T-cell (primary cell): ENCODE measurements at places on chromosomes 12 and 14. TPM values are rescaled to one million over a fixed set of nuclear protein-coding genes. Genes with fewer than 3 reads are reported as not detected.

DNA sequence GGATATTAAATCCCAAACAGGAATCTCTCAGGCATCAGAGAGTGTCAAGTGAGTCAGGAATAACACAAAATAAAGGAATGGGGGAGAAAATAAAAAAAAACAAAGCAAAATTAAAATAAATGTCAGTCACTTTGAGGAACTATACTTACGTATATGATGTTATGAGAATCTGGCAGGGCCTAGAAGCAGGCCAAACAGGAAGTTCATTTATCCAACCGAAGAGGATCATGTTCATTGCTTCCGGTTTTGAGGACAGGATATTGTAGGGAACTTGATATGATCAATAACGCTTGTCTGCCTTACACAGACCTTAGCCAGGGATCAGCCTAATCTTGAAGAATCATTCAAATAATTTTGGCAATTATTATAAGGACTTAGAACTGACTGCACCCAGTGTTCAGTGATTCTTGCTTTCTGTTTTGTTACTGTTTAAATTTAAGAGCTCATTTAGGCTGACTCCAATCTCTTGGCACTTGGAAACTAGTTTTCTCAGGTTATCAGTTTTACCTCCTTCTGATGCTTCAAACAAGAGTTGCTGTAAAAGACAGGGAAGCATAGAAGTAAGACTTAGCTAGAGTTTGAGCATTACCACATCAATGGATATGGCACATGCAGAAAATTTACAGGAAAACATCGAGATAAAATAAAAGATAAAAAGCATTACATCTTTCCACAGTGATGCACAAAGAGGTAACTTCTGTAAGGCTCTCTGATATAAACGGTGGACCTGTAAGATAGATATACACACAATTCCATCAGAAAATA, 53.4 kb downstream of the ZFC3H1 start:
- no peak for DNase-seq

DNA sequence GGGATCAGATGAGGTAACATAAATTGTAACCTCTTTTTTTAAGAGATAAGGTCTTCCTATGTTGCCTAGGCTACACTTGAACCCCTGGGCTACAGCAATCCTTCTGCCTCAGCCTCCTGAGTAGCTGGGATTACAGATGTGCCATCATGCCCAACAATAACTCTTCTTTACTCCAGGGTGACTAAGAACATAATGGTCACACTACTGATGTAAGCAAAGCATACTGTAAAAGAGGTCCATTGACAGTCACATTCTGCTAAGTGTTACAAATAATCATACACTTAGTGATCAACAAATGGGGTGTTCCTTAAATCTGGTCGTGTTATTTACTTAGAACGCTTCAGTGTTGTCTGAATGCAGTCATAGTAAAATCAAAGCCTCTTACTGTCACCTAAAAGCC, 68.9 kb downstream of the EPS8 start:
- no peak for DNase-seq

- no peak for DNase-seq
Measured at GRCh38 chr12:43973993-43974392, 138.1 kb downstream of the TMEM117 start.

GRCh38 chr12:53579545-53579955, 46.6 kb downstream of the ATF7 start:
- no peak for DNase-seq

DNA sequence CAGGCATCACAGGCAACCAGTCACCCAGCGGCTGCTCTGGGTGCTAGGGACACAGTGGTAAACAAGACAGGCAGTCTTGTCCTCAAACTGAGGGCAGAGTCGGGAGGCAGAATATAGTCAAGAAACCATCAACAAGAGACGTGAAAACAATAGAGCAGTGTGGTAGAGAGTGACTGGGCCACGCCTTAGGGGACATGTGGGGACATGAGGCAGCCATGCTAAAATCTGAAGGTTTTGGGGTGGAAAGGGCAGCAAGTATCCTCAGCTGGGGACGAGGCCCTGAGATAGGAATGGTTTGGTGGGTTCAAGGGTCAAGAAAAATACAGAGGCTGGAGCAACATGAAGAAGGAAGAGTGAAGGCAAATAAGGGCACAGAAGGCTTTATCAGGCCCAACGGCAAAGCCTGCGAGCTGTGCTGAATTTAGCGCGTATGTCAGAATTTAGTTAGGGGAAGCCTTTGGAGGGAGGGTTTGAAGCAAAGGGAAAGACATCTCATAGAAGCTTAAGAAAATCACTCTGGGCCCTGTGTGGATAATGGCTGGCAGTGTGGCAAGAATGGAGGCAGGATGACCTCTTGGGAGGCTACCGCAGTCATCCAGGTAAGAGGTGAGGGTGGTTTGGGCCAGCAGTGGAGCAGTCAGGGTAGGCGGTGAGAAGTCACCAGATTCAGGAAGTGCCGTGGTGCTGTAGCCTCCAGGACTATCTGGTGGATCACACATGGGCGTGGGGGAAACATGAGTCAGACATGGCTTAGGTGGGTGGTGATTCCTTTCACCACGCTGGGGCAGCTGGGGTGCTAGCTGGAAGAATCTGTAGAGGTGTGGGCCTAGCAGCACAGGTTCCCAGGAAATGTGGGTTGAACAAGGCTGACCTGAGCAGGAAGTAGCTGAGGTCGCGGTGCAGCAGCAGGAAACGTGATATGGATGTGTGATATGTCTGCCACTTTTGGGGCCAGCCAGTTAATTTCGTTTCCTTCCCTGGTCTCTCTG, 3.0 kb downstream of the EVL start:
- peak; percentile 81 for DNase-seq

DNA sequence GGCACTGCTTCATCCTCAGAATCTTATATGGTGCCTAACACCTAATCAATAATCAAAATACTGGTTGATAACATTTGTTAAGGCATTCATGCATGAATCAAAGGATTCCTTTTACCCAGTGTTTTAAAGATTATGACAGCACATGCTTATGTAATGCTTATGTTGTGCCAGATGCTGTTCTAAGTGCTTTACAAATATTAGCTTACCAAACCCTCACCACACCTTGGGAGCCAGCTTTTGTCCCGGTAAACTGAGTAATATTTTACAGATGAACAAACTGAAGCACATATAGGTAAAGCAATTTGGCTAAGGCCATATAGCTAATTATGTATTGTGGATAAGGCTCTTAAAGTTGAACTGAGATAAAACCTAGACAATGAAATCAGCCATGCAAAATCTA, 209.2 kb downstream of the ALX1 start:
- DNase-seq = no peak

- DNase-seq = no peak
Measured at GRCh38 chr12:22600181-22600580, 24.8 kb upstream of the ETNK1 start.

DNA sequence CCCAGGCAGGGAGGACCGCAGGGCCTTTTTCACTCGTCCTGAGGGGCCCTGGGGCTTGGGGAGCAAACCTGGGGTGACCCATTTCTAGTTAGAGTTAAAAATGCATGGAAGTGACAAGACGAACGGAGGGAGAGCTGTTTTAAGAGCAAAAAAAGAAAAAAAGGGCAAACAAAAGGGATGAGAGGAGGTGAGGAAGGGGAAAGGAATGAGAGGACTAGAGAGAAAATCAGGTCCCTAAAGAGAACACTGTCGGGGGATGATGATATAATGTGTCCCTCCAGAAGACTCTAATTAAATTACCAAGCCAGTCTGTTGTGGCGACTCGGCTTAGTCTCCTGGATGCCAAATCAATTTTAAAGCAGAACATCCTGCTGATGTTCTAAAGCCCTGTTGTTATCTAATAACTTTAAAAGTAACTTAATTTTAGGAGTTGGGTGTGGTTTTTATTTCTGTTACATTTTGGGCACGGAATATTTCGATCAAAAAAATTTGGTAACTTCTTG, 1.1 kb downstream of the ANO6 start:
- no peak for DNase-seq

DNA sequence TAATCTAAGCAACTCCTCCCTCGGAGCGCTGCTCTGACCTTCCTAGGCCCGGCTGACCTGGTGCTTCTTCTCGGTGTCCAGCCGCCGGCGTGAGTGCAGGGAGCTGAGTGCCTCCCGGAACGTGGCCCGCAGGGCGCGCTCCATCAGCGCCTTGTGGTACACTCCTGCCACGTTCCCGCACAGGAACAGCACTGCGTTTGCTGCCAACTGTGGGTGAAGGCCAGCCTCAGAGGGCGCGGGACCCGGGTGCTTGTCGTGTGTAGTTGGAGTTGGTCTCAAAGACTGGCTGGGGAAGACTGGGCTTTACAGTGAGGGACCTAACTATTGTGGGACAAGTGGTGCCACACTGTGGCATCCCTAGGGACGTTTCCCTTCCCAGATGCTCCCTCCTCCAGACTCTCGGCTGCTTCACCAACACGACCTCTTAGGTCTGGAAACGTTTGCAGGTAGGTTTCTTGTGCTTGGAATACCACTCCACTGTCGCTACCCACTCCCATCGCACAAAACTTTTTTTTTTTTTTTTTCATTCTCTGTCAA, 3.1 kb downstream of the ADCY4 start:
- no peak for DNase-seq

GRCh38 chr12:25817166-25817565, 141.3 kb upstream of the RASSF8 start:
- DNase-seq = no peak

- peak; percentile 20 for DNase-seq
Measured at GRCh38 chr14:51419685-51420084, 179.6 kb downstream of the TMX1 start.

- DNase-seq = no peak
Measured at GRCh38 chr12:126569706-126570105, 1504.5 kb downstream of the AACS start.

DNA sequence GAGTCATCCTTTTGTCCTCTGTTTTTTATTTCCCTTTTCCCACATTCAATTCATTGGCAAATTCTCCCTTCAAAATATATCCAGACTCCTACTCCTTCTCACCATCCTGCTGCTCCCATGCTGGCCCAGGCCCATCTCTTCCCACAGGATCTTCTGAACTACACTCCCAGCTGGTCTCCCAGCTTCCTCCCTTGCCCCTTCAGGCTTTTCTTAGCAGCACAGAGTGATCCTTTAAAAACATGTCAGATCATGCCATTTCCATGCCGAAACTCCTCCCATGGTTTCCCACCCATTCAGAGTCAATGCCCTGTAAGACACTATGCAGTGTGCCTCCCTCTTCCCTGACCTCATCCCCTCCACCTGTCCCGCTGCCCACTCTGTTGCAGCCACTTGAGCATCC, 2.4 kb upstream of the KRT84 start:
- no peak for DNase-seq

GRCh38 chr12:120849765-120850164, 54.4 kb downstream of the SPPL3 start:
- DNase-seq = no peak

GRCh38 chr14:91294153-91294552, 49.6 kb upstream of the GPR68 start:
- no peak for DNase-seq

- no peak for DNase-seq
Measured at GRCh38 chr12:64270411-64270810, 48.3 kb upstream of the KICS2 start.

- DNase-seq = no peak
Measured at GRCh38 chr12:49885118-49885517, 18.6 kb downstream of the FAIM2 start.

GRCh38 chr12:700016-700415, 36.8 kb upstream of the NINJ2 start:
- no peak for DNase-seq

GRCh38 chr12:69648476-69648875, 37.8 kb upstream of the LRRC10 start:
- DNase-seq = no peak

- no peak for DNase-seq
Measured at GRCh38 chr14:69773571-69774276, 6.8 kb downstream of the SRSF5 start.

DNA sequence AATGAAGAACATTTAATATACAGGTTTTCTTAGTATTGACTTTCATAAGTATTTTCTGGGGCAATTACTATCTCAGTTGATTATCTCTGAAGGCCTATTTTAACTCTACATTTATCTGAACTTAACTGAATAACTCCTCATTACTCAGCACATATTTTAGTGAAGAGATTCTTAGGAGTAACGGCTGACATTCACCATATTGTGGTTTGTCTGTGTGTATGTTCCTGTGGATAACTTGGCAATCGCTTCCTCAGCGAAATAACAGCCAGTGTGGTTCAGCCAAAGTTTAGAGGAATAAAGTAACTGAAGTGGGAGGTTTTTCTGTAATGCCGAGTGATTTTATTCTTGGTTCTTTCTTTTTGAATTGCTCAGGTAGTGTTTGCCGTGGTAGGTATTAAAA, 168.0 kb downstream of the RAD51B start:
- no peak for DNase-seq

GRCh38 chr12:106255493-106255892, 7.7 kb upstream of the CKAP4 start:
- DNase-seq = no peak

- DNase-seq = no peak
Measured at GRCh38 chr12:68919581-68920239, 13.3 kb downstream of the CPM start.

DNA sequence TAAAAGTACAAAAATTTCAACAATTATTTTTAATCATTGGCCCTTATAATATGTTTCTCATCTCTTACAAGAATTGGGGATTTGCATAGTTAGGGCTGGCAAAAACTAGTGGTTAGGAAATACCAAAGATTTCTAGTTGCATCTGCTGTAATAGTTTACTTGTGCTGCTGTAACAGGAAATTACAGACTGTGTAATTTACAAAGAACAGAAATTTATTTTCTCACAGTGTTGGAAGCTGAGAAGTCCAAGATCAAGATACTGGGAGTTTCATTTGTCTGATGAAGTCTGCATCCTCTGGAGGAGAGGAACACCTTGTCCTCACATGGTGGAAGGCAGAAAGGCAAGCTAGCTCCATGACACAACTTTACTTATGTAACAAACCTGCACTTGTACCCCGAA, 157.0 kb downstream of the FLRT2 start:
- DNase-seq = no peak

The ZFP36L1 gene
- total RNA-seq = 123 TPM

The KITLG gene
- total RNA-seq = not detected

The BLTP3B gene
- total RNA-seq = 18.2 TPM

The FOXG1 gene
- total RNA-seq = not detected

The TSFM gene
- 15.5 TPM for total RNA-seq

The MUCL1 gene
- total RNA-seq = not detected

The KCNJ8 gene
- total RNA-seq = not detected

The KIF26A gene
- 1.6 TPM for total RNA-seq

The FOXN4 gene
- total RNA-seq = not detected

The ADSS1 gene
- total RNA-seq = 2.4 TPM

The NYNRIN gene
- 0.95 TPM for total RNA-seq

The NUP37 gene
- 11.1 TPM for total RNA-seq

The FGD4 gene
- 0.73 TPM for total RNA-seq

The LPAR5 gene
- 16.0 TPM for total RNA-seq

The PIANP gene
- total RNA-seq = 2.4 TPM

The TRHDE gene
- total RNA-seq = 0.23 TPM

The GPRC5D gene
- not detected for total RNA-seq
